T-helper 17 cell (primary cell): ENCODE measurements at places on chromosomes 11 and 22. TPM values are rescaled to one million over a fixed set of nuclear protein-coding genes. Genes with fewer than 3 reads are reported as not detected.

DNA sequence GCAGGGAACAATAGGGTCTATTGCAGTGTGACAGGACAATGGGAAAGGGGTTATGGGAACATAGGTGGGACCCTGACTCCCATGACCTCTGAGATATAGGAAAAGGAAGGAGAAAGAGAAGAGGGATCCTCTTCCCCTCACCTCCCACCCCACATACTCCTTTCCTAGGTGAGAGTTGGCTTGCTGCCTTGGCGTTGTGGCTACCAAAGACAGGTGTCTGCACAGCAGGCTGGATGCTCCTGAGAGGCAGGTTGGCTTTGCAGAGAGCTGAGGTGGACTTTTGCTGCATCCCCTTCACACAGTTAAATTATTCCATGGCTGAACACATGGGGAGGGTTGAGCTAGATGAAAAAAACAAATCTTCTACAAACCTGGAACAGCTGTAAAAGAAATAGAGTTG is 80.7 kb downstream of the SYT9 start:
- DNase-seq = no peak

GRCh38 chr22:27866135-27867084 is 52.6 kb downstream of the PITPNB start:
- DNase-seq = no peak

DNA sequence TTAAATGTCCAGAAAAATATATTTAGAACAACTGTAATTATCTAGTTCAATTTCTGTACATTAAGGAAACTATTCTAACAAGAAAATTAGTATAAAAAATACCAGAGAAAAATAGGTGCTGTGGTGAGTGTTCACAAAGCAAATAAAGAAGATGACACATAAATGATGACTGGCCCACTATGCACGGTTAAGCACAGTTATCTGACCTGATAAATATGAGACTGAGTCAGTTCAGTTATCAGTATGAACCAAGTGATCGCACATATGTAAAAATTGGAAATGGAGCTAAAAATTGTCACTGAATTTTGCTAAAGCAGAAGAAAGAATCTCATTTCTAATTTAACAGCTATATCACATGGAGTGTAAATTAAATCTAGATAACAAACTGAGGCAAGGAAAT is 18.8 kb upstream of the MAML2 start:
- no peak for DNase-seq

GRCh38 chr11:17015627-17016126 is 1.5 kb upstream of the PLEKHA7 start:
- DNase-seq = no peak

DNA sequence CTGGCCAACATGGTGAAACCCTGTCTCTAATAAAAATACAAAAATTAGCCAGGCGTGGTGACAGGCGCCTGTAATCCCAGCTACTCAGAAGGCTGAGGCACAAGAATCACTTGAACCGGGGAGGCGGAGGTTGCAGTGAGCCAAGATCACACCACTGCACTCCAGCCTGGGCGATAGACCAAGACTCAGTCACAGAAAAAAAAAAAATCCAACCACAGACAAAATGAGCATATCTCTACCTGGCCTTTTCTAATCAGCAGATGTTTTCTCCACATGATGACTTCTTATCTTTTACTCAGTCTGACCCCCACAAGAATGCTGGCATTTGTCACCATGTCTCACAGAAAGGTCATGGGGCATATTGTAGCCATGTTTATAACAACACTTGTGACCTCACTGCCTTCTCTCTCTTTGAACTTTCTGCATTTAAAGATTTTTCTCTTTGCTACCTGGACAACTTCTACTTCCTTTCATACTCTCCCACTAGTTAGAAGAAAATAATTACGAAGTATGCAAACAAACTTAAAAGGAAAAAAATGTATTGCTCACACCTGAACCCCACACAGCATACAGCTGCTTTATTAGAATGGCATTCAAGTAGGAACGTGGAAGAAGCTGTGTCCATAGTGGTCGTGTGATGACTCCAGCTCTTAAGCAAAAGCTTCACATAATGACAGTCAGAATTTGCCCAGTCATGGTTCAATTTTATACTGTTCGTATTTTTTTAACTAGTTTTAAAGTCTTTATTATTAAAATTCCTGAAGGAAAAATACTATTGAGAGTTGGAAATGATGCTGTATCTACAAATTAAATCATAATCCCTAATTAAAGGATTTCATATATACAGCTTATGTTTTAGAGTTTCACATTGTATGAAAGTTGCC is 65.4 kb downstream of the ZC3H12C start:
- DNase-seq = no peak

DNA sequence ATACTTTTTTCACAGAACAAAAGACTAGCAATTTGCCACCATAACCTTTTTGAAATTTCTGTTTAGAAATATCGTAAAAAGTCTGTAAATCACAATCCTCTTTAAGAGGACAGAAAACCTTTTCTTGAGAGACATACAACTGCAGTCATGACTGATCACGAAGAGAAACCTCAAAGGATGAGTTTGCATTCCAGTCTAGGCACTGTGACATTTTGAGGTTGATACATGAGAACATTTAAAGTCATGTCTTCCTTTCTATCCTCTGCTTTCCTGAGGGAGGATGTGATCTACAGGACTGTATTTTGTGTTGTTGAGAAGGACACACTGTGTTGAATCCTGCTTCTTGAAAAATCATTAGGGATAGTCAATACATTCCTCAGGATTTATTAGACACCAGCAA is 476.7 kb upstream of the CCDC179 start:
- DNase-seq = no peak

- no peak for DNase-seq
Observed at GRCh38 chr11:127624306-127624856, 623.8 kb upstream of the KIRREL3 start.

- DNase-seq = no peak
Observed at GRCh38 chr11:60059521-60060240, 3.2 kb downstream of the MS4A3 start.

DNA sequence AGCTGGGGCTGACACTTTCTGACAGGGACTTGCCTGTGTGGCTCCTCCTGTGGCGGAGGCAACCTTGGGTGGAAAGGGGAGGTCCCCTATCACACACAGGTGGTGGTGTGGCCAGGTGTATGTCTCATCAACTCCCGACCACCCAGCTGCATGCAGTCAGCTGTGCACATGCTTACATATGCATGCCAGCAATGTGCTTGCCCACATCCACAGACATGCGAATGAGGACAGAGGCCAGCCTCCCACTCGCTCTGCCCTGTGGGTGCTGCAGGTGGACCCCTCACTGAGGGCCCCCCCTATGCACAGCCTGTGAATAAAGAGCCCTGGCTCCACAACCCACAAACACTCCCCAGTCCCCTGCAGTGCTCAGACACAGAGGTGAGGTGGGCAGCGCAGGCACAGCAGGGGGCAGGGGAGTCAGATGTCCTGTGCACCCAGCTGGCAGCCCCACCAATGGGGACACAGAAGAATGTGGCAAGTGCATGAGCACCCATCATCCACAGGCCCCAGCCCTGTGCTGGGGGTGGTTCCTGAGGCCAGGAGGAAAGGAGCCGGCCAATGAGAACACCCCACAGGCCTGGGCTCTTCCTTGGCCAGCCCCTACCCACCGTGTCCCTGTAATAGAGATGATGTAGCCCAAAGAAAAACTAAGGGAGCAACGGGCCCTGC is 9.5 kb downstream of the GNB1L start:
- DNase-seq = no peak

GRCh38 chr11:43585877-43586608 is 94.5 kb upstream of the HSD17B12 start:
- DNase-seq = no peak

GRCh38 chr22:47064416-47064815 is 302.0 kb downstream of the TBC1D22A start:
- DNase-seq = no peak

- no peak for DNase-seq
Observed at GRCh38 chr22:49006207-49007012, 821.3 kb downstream of the BRD1 start.

GRCh38 chr11:130915603-130916237 is 559 bp downstream of the SNX19 start:
- no peak for DNase-seq

DNA sequence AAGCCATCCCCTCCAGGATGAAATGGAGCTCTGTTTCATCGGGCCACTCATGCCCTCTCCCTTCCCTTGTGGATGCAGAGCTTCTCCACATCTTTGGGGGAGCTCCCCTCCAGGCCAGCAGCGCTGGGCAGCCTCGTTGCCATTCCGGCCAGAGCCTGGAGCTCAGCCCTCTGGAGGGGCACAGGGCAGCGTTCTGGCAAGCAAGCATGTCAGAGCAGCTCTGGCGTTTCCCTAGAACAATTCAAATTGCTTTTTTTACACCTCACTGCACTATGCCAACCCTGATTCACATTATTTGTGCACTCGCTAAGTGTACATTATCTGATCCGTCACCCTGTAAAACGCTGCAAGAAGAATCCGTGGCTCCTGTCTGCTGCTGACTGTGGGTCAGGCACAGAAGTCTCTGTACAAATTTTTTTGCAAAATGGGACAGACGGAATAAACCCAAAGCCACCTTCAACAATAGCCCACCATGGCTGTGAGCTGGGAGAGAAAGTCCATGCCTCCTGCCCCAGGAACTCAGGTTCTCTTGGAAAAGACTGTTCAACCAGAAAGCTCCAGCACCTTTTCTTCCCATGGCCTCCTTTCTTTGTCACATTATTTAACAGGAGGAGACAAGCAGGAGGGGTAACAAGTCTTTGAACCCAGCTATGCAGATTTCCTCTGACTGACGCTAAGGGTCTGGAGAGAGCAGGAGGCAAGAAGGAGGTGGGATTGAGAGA is 139.5 kb upstream of the CADM1 start:
- no peak for DNase-seq

DNA sequence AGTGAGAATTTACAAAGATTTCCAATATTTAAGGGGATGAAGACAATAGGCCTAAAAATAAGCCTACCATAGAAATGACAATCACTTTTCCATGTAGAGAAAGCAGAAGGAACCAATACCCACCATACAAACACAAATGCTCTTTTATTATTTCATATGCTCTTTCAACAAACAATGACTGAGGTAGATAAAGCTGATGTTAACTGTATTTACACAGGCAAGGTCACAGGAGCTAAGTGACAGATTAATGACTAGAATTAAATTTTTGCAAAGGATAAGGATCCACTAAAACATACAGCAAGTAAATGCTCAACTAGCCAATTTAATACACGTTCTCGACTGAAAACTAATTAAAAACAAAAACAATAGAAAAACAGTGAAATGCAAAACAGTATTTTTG is 34.2 kb downstream of the PICALM start:
- no peak for DNase-seq

- no peak for DNase-seq
Observed at GRCh38 chr22:44425694-44426045, 72.4 kb downstream of the RTL6 start.

DNA sequence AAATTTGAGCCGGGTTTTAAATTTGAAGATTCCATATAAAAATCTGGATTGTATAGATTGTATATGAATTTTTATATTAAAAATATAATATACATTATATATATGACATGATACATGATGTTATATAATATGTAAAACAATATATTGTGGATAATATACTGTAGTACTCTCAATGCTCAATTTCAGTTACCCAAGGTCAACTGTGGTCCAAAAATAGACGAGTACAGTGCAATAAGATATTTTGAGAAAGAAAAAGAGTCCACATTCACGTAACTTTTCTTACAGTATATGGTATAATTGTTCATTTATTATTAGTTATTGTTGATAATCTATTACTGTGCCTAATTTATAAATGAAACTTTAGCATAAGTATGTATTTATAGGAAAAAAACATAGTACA is 94.2 kb upstream of the YWHAH start:
- DNase-seq = no peak

DNA sequence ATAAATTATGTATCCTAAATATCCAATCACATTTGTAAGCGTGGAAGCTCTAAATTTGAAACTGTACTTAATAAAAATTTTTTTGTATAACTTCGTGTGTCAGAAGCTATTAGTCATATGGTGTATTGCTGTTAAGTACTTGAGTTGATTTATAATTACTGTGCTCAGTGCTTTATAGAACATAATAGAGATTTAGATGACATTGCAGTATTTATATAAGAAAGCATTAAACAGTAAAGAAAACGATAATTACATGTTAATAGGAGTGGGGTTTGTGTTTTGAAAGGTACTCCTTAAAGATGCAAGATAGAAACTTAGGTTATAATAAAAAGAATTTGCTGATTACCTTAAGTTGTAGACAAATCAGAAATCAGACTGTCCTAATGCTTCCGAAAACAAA is 5.9 kb upstream of the TCP11L1 start:
- no peak for DNase-seq

DNA sequence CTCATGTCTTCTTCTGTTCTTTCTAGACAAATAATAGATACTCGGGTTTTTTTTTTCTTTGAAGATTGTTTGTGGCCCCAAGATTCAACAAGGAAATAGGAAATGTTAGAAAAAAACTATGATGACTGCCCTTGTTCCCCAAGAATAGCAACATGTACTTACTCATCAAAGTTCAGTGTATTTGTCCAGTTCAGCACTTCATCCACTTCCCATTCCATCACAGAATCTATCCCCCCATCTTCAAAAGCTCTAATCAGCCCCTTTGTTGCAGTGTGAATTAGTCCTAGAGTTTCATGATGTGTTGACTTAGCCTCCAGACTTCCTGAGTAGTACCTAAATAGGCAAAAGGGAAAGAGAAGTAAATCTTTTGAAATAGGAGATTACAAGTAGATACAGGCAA is 74.3 kb downstream of the C11orf65 start:
- DNase-seq = no peak

GRCh38 chr22:46769191-46769675 is 6.8 kb downstream of the TBC1D22A start:
- DNase-seq = no peak

DNA sequence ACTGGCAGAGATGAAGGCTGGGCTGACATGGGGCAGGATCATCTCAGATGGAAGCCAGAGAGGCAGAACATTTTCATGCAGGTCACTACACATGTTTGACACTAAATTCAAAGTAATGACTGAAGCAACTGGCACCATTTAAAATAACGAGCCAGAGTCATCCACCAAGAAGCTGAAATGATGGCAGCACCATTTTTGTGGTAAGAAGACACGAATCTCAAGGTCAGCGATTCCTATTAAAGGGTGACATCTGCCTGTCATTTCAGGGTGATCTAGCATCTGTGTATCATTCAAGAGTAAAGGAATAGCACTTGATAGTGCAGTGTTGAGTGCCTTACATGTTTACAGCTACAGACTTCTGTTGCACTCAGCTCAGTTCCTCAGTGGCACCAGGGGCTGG is 113.4 kb upstream of the C11orf87 start:
- DNase-seq = no peak

The PLAAT3 gene
- total RNA-seq = 2.5 TPM

The GTSE1 gene
- 0.57 TPM for total RNA-seq

The MMP13 gene
- not detected for total RNA-seq

The SMTNL1 gene
- not detected for total RNA-seq

The NDUFA6 gene
- total RNA-seq = 59.1 TPM

The NXF1 gene
- total RNA-seq = 271 TPM

The PRAME gene
- total RNA-seq = not detected

The C11orf16 gene
- total RNA-seq = not detected

The PHF21B gene
- not detected for total RNA-seq

The SYNGR1 gene
- total RNA-seq = 0.47 TPM
